CD8-positive, alpha-beta memory T cell (primary cell): ENCODE measurements at places on chromosomes 2 and 18.

DNA sequence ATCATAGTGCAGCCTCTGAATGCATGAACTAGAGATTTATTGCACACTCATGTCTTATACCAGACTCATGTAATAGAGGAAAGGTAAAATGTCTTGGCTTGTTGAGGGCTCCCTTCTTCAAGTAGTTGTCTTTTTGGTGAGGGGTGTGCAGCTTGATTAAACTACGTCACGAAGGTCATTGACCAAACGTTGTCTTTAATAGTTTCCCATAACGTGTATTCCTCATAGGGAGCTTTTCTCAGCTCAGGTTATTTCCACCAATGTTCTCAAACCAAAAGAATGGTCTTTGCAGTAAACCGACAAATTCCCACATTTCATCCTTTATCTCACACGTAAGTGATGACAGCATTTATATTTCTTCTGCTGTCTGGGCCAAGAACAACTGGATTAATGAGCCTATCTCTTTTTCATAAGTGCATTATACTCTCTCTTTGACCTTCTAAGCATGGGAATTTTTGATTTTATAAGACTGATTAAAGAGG is 547.7 kb upstream of the ZEB2 start:
- H3K27ac ChIP-seq = no peak overlapping the region
- no peak for DNase-seq
- no peaks in the 10 kb centered on the region for H3K36me3 ChIP-seq
- H3K4me1 ChIP-seq = no peaks in the 10 kb centered on the region

DNA sequence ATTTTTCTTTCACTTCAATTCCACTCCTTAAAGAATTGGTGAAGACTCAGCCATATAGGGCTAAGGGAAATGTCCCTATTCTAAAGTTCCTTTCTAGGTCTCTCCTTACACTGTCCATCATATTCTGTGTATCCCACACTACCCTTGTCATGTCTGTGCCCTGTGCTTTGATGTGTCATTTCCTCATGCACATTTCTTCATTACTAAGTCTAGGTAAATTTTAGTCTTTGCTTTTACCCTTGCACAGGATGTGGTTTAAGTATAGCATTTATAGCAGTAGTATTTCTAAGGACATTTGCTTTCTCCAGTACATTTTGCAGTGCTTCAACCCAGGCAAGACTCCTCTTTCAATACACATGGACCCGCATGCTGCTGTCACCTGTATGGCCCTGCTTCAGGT is 221.5 kb upstream of the ACVR2A start:
- H3K4me3 ChIP-seq = no peak overlapping the region
- peaks cover 16% of the 10 kb centered on the region for H3K4me1 ChIP-seq
- DNase-seq = no peak
- H3K36me3 ChIP-seq = no peaks in the 10 kb centered on the region
- no peaks in the 10 kb centered on the region for H3K27me3 ChIP-seq

DNA sequence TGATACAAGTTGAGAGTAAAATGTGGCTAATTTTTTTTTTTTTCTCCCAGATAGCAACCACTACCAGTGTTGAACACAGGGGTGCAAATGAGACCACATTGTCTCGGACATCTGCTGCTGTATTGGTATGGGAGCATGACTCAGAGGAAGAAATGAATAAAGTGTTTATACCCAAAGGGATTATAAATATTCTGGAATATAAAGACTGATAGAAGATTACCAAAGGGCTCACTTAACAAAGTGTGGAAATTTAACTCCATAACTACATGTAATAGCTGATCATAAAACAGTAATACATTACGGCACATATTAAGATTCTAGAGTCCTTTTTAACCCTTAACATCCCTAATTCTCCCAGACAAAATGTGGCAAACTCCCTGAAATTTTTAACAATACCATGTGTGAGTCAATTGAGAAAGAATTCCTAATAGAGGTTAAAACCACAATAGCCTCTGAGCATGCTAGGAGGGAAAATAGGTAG is 1023.0 kb upstream of the ACVR2A start:
- H3K4me1 ChIP-seq = no peaks in the 10 kb centered on the region
- no peaks in the 10 kb centered on the region for H3K27me3 ChIP-seq
- no peaks in the 10 kb centered on the region for H3K36me3 ChIP-seq
- no peak overlapping the region for H3K27ac ChIP-seq
- no peak for DNase-seq

GRCh38 chr2:181785691-181786344 is 105.5 kb upstream of the NEUROD1 start:
- H3K36me3 ChIP-seq = no peaks in the 10 kb centered on the region
- H3K4me1 ChIP-seq = no peaks in the 10 kb centered on the region
- no peak for DNase-seq

DNA sequence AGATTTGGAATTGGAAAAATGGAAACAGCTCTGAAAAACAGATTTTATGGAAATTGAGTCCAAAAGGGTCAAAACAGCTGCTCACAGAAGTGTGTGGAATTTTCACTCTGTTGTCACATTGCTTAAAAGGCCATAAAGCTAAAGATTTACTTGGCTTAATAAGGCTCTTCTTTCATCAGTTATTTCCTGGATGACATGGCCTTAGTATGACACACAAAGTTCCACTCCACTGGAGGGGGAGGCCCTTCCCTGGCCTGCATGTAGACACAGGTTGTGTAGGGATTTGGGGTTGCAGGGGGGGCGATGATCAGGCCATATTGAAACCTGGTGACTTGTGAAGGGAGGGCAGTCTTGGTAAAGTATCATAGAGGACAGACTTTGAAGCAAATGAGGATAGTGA is 34.0 kb downstream of the TMEM185B start:
- no peak overlapping the region for H3K27ac ChIP-seq
- H3K4me3 ChIP-seq = no peak overlapping the region
- no peaks in the 10 kb centered on the region for H3K27me3 ChIP-seq

GRCh38 chr2:96702098-96702785 is 37.6 kb downstream of the LMAN2L start:
- H3K4me1 ChIP-seq = no peaks in the 10 kb centered on the region
- H3K36me3 ChIP-seq = peaks cover 16% of the 10 kb centered on the region
- H3K27ac ChIP-seq = no peak overlapping the region
- DNase-seq = no peak
- no peaks in the 10 kb centered on the region for H3K27me3 ChIP-seq

- no peak overlapping the region for H3K27ac ChIP-seq
- DNase-seq = peak; percentile 13
- H3K4me3 ChIP-seq = no peak overlapping the region
- no peaks in the 10 kb centered on the region for H3K4me1 ChIP-seq
Observed at GRCh38 chr2:233711312-233712008, 1.2 kb upstream of the UGT1A5 start.

- no peak overlapping the region for H3K4me3 ChIP-seq
- no peaks in the 10 kb centered on the region for H3K27me3 ChIP-seq
- no peak for DNase-seq
- peaks cover 14% of the 10 kb centered on the region for H3K36me3 ChIP-seq
- H3K27ac ChIP-seq = no peak overlapping the region
Observed at GRCh38 chr2:241632478-241633325, 4.3 kb downstream of the THAP4 start.
